ENCODE measurements at places on chromosomes 5 and 9. TPM values are rescaled to one million over a fixed set of nuclear protein-coding genes. Genes with fewer than 3 reads are reported as not detected.
A peak's percentile ranks its signal among the peaks of the same experiment; 100 is the strongest.

GRCh38 chr5:78058625-78059024, 235.9 kb downstream of the AP3B1 start:
- DNase-seq, result no peak

GRCh38 chr9:137308057-137308619, 6.1 kb upstream of the NRARP start:
- DNase-seq, result no peak

GRCh38 chr5:138316355-138316754, 15.2 kb downstream of the CDC25C start:
- DNase-seq, result no peak

GRCh38 chr5:115116001-115116400, 53.7 kb downstream of the TRIM36 start:
- no peak for DNase-seq

- no peak for DNase-seq
Measured at GRCh38 chr5:65009207-65009606, 240.5 kb downstream of the CWC27 start.

DNA sequence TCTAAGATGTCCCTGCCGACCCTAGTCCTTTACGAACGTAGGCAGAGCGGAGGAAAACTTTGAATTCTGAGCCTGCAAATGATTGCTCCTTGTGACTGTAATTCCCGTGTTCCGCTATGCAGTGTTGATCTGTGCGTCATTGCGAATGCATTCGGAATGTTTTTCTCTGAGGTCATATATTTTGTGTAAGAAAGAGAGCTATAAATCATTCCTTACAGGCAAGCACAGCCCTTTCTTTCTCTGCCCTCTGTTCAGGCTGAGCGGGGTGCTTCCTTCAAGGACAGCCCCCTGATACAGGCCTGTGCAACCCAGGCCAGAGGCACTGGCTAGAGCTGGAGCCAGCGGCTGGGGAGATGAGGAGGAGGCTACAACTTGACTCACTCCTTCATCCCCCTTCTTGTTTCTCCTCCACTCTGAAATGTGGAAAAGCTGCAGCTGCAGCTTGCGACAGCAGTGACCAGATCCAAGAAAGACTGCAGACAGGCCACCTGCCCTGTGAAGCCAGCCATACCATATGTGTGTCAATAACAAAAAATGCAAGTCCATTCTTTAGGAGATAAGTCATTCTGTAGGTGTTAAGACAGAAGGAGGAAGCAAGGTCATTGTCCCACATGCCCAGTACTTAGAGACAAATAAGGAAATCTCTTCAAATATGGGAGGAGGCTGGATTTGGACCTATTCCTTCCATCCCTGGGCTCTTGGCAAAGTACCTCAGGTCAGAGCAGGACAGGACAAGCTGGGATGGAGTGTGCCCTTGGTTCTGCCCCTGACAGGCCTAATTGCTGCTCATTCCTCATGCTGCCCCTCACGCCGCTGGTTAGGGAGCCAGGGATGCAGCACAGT, 345.7 kb upstream of the WWC1 start:
- peak; percentile 43 for DNase-seq

DNA sequence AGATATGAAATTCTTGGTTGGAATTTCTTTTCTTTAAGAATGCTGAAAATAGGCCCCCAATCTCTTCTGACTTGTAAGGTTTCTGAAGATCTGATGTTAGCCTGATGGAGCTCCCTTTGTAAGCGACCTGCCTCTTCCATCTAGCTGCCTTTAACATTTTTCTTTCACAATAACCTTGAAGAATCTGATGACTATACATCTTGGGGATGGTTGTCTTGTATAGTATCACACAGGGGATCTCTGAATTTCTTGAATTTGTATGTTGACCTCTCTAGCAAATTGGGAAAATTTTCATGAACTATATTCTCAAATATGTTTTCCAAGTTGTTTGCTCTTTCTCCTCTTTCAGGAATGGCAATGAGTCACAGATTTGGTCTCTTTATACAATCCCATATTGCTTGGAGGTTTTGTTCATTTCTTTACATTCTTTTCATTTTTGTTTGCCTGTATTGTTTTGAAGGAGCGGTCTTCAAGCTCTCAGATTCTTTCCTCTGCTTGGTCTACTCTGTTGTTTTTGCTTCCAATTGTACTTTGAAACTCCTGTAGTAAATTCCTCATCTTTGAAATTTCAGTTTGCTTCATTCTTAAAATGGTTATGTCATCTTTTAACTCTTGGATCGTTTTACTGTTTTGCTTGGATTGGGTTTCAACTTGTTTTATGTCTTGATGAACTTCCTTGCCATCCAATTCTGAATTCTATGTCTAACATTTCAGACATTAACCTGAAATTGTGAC, 245.2 kb upstream of the TARS1 start:
- no peak for DNase-seq

GRCh38 chr5:82881571-82882174, 195.5 kb downstream of the TMEM167A start:
- no peak for DNase-seq

DNA sequence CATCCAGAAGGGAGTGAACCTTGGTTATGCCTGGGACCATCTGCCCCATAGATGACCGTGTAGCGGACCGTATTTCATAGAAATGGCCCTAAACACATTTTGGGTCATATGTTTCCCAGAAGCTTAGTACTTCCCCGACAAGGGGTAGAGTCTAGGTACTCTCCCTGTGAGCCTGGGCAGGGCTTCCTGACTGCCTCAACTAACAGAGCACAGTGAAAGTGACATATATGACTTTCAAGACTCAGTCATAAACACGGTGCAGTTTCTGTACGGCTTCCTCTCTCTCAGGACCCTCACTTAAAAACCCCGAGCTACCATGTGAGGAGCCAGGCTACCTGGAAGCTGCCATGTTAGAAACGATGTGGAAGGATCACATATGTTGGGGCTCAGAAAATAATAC, 20.9 kb downstream of the C9orf57 start:
- DNase-seq, result no peak

DNA sequence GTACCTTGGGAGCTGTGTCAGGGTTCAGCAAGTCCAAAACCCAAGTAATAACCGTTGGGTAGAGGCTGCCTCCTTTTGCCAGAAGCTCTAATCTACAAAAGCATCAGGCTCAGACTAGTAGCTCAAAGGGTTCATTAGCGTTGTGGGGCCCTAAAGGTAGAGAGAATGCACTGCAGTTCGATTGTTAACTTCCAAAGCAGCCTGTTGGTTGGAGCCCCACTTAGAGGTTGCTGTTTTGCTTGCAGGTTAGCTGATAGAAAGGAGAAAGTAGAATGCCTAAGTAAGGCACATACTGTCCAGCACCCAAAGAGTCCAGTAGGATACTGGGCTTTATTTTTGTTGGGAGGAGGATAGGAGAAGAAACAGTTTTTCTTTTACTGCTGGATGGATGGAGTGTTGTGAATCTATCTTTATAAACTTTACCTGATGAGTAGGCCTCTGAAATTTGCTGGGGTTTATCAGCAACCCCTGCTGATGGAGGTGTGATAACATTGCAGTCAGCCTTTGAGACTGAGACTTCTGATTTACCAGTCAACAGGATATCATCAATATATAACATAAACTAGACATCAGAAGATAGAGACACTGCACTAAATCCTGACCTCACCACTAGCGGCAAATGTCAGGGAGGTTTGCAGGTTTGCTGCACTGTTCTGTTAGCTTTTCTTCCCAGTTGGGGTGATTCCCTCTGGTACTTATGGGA, 34.8 kb downstream of the ZNF131 start:
- DNase-seq, result no peak

DNA sequence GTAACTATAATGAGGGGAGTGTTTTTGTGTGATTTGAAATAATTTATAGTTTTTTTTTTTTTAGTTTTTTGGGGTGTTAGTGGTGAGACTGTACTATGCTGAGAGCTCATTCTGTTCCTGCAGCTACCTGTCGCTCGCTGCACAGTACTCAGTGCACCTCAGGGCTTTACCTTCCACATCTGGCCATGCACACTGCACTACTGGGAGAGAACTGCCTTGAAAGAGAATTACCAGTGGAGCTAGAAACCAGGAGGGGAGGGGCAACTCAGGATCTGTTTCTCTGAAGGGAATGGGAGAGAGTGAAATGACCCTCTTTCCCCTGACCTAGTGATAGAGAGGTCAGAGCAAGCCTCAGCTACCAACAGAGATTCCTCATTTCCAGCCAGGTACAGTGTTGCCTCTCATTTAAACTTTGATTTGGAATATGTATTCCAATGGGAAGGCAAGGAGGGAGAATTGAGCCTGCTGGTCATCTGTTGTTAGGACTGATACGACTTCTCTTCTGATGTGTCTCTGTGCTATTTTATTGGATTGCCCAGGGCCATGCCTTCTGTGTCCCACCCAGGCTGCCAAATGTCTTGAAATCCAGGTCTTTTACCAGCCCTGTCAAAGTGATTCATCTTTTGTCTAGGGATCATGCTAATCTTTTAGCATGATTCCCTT, 8.9 kb downstream of the ATG10 start:
- no peak for DNase-seq

DNA sequence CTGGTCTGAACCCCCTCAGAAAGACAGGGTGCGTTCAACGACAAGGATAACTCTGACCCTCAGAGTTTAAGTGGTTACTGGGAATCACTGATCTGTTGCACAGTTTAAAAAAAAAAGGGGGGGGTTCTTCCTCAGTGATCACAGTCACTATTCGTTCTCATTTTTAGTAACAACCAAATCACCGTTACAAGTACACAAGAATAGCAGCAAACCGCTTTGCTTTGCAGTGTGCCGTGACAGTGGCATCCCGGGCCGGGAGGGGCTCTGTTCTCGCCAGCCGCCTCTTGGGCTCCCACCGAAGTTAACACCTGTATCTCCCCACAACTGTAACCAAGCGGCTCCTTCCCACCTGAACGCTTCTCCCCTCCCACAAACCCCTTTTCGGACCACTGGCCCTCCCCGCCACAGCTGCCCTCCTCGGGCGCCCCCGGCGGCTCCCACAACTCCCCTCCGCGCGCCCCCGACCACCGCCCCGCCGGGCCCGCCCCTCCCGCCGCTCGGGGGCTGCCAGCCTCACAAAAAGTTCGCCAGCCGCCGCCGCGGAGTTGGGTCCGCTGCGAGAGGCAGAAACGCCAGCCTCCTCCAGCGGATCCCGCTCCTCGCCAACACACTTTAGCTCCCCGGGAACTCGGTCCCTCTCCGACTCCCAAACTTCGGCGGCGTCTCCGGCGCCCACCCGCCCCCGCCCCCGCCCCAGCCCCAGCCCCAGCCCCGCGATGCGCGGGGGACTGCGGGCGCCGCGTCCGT, 1.2 kb downstream of the SSBP2 start:
- peak; percentile 52 for DNase-seq

DNA sequence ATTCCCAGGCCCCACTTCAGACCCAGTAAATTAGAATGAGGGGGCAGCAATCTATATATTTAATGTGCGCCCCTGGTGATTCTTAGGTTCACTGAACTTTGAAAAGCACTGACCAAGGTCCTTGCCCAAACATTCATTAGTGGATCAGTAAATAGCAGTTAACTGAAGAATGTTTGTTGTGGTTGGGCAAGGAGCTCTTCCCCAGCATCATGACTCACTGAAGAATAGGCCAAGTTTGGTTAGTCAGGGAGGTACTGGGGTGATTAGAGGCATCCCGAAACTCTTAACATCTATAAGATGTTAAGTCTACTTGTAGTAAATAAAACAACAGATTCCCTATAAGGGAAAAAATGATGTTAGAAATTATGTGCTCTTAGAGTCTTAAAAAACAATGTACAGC, 833 bp upstream of the MROH2B start:
- DNase-seq, result no peak

GRCh38 chr5:66992547-66992946, 204.1 kb downstream of the CD180 start:
- DNase-seq, result no peak

GRCh38 chr5:96706433-96707111, 44.4 kb downstream of the CAST start:
- DNase-seq, result no peak

DNA sequence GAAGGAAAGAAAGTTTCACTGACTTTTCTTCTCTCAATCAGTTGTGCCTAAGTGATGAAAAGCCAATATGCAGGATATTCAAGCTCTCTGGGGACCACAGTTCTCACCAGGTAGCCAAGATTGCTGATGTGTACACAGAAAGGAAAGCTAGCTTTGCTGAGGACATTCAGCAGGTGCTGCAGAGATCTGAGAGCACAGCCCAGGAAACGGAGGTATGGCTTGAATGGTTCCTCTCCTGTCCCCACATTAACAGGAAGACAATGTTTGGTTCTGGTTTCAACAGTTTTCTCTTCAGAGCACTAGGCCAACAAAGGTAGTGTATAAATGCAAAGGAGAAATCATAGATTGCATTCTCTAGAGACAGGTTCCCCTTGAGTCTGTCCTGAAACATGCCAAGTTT, 69.6 kb downstream of the PTPDC1 start:
- no peak for DNase-seq

DNA sequence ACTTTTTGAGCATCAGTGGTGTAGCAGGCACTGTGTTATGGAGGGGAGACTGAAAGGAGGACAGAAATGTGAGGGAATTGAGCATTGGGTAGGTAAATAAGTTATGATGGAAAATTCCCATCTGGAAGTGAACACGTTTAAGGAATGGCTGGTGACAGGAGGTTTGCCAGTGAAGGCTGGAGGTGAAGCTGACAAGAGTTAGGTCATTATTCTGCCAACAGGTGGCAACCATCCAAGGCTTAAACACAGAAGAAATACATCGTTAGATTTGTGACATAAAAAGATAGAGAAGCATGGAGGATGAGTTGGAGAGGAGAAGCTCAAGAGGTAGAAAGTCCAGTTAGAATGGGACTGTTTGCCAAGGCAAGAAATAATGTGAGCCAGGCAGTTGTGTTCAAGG, 455.3 kb upstream of the SGCD start:
- DNase-seq, result no peak

DNA sequence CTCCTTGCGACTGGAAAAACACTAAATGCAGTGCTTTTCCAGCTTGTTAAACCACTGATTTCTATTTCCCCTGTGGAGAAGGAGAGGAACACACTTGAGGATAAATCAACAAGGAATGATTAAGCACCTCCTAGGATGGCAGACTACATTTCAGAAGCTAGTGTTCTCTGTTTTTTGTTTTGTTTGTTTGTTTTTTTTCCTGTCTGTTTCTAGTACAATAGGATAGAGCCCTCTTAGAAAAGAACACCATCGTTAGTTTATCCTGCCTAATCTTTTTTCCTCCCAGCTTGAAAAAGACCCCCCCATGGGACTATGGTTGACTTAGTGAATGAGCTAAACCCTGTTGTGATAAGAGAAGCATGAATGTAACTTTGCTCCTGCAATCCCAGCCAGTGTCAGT, 3.9 kb upstream of the TAL2 start:
- no peak for DNase-seq

DNA sequence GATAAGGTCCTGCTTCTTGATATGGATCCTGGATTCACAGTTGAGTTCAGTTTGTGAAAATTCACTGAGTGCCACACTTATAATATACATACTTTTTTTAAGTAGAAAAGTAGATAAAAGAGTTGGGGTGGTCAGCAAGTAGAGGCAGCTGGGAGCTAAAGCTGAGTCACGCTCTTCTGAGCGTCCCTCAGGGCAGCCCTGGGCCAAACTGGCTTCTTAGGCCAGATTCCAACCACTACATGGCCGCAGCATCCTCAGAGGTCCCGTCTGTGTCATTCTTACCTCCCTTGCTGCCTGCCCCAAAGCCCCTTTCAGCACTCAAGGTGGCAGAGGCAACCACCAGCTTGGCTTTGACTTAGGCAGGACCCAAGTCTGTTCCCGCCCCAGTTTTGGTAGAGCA, 123.3 kb upstream of the TBC1D2 start:
- DNase-seq, result no peak

The PPIC gene
- total RNA-seq, result 18.7 TPM

The TMEM215 gene
- not detected for total RNA-seq

The MEIKIN gene
- not detected for total RNA-seq

The FOXD4 gene
- total RNA-seq, result 0.44 TPM

The SLC4A9 gene
- not detected for total RNA-seq

The SPAG8 gene
- total RNA-seq, result 1.3 TPM

The AFAP1L1 gene
- total RNA-seq, result 108 TPM

The MYOT gene
- 11.0 TPM for total RNA-seq

The EGFLAM gene
- 19.5 TPM for total RNA-seq
